ENCODE measurements at places on chromosomes 12 and 14. TPM values are rescaled to one million over a fixed set of nuclear protein-coding genes. Genes with fewer than 3 reads are reported as not detected.

- no peaks in the 10 kb centered on the region for H3K36me3 ChIP-seq
- no peak overlapping the region for H3K27ac ChIP-seq
- no peak overlapping the region for H3K4me3 ChIP-seq
These were observed 178.1 kb downstream of the ACSS3 start for GRCh38 chr12:81255947-81256346.

DNA sequence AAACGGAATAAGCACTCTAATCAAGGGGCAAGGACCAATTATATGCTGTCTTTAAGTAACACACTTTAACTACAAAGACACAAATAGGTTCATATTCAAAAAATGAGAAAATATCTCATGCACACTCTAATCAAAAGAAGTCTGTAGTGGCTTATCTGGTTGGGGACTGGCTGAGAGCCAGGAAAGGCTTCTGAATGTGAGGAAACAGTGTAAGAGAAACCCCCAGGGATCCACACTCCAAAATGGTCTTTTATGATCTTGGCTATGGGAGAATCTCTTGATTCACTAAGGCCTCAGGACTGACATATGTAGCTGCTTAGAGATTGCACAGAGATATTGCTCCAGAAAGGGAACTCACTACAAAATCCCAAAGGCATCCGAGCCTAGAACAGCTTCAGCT, 10.3 kb downstream of the CTSG start:
- no peaks in the 10 kb centered on the region for H3K27me3 ChIP-seq
- no peak for DNase-seq
- H3K4me1 ChIP-seq: no peaks in the 10 kb centered on the region
- no peaks in the 10 kb centered on the region for H3K36me3 ChIP-seq

MYH6 gene
- 1.6 TPM for total RNA-seq

TSHR gene
- 0.11 TPM for total RNA-seq

GRCh38 chr12:105562199-105562971, 231.9 kb downstream of the C12orf75 start:
- H3K4me1 ChIP-seq: no peaks in the 10 kb centered on the region
- H3K27ac ChIP-seq: no peak overlapping the region
- DNase-seq: peak; percentile 59

GRCh38 chr12:25433581-25434325, 119.3 kb downstream of the LMNTD1 start:
- DNase-seq: no peak
- no peak overlapping the region for H3K27ac ChIP-seq
- H3K36me3 ChIP-seq: no peaks in the 10 kb centered on the region

TRHDE gene
- total RNA-seq: 0.57 TPM

DNA sequence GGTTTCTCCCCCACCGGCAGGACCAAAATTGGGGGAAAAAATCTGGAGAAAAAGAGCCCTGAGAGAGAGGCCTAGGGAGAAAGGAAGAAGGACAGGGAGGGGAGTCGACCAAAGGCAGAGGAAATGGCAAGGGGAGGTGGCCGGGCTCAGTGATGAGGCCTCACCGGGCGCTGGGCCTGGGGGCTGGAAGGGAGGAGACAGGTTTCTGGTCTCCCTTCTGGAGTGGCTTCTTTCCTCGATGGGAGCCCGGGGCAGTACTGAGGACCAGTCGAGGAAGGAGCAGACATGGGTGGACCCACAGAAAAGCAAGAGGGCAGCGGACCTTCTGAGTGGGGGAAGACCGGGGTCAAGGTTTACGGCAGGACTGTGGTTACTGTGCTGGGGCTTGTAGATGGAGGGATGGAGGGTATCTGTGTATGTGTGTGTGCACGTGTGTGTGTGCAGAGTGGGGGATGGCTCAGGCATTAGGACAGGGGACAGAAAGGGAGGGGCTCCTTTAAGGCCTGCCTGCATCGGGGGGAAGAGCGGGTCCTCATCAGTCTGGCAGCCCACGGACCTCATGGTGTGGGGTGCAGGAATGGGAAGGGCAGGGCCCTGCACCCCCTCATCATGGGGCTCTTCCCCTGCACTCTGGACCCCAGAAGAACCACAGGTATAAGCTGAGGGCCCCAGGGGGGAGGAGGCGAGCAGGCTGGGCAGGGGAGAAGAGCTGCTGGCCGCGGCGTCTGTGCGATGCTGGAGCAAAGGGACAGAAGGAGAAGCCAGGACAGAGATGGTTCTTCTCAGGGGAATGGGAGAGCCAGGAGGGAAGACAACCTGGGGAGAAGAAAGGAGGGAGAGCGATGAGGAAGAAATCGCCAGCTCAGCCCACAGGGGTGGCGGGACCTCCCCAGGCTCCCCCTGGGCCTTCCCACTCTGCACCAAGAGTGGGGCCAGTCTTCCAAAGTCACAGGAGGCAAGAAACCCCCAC, 15.1 kb upstream of the RPLP0 start:
- no peak overlapping the region for H3K27ac ChIP-seq
- H3K4me1 ChIP-seq: no peaks in the 10 kb centered on the region

DNA sequence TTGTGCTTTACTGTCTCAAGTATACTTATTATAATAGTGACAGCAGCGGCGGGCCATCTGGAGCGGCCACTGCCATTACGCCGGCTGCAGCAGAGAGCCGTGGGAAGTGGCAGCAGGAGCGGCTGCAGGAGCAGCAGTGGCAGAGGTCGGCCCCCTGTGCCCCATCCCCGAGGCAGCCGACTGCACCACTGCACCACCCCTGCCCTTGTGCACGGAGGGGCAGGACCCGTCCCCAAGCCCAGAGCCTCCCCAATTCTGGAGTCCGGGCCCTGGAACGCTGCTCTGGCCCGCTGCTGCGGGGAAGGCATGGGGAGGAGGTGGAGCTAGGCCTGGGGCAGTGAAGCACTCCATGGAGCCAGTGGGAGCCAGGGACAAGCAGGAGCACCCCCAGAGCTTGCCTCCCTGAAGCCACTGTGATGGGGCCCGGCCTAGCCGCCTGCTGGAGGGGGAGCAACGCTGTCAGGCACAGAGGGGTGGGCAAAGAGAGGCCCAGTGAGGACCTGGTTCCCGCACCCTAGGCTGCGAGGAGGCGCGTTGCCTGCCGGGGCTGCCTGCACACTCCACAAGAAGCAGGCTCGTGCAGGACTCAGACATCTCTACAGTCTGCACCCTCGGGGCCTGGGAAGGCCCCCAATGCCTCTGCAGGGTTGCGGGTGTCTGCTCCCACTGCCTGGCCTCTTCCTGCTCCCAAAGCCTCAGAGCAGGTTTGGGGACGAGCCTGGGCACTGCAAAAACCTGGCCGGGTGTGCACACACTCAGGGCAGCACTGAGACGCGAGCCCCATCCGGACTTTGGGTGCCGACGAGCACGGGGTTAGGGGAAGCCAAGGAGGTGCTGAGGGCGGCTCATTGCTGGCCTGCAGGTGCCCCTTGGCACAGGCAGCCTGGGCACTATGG, 74.2 kb upstream of the RASSF8 start:
- H3K36me3 ChIP-seq: no peaks in the 10 kb centered on the region
- H3K27ac ChIP-seq: no peak overlapping the region
- H3K4me3 ChIP-seq: no peak overlapping the region
- H3K4me1 ChIP-seq: no peaks in the 10 kb centered on the region
- no peaks in the 10 kb centered on the region for H3K27me3 ChIP-seq

- H3K27ac ChIP-seq: no peak overlapping the region
- no peaks in the 10 kb centered on the region for H3K4me1 ChIP-seq
- no peaks in the 10 kb centered on the region for H3K36me3 ChIP-seq
- H3K27me3 ChIP-seq: no peaks in the 10 kb centered on the region
- no peak overlapping the region for H3K4me3 ChIP-seq
These were observed 7.6 kb downstream of the BAZ2A start for GRCh38 chr12:56622535-56622934.

TNFRSF1A gene
- 116 TPM for total RNA-seq

- H3K4me1 ChIP-seq: no peaks in the 10 kb centered on the region
- no peak overlapping the region for H3K27ac ChIP-seq
- H3K36me3 ChIP-seq: no peaks in the 10 kb centered on the region
- no peak overlapping the region for H3K4me3 ChIP-seq
- H3K27me3 ChIP-seq: no peaks in the 10 kb centered on the region
These were observed 259.6 kb downstream of the CCER1 start for GRCh38 chr12:90695415-90695814.

- no peak overlapping the region for H3K27ac ChIP-seq
- no peaks in the 10 kb centered on the region for H3K4me1 ChIP-seq
- no peaks in the 10 kb centered on the region for H3K36me3 ChIP-seq
- H3K4me3 ChIP-seq: no peak overlapping the region
- no peak for DNase-seq
These were observed 21.0 kb downstream of the EEA1 start for GRCh38 chr12:92908108-92908507.

AP1G2 gene
- total RNA-seq: 154 TPM

GRCh38 chr12:109621211-109621694, 47.7 kb downstream of the MVK start:
- H3K4me3 ChIP-seq: no peak overlapping the region
- no peaks in the 10 kb centered on the region for H3K36me3 ChIP-seq
- H3K27ac ChIP-seq: no peak overlapping the region
- H3K27me3 ChIP-seq: peaks cover 4% of the 10 kb centered on the region
- no peak for DNase-seq

DNA sequence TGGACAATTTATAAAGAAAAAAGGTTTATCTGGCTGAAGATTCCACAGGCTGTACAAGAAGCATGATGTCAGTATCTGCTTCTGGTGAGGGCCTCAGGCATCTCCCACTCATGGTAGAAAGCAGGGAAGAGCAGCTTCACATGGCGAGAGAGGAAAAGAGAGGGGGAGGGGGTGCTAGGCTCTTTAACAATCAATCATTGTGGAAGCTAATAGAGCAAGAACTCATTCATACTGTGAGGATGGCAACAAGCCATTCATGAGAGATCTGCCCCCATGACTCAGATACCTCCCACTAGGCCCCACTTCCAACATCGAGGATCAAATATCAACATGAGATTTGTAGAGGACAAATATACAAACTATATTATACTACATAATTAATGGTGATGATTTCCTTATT, 361.9 kb upstream of the FAR2 start:
- DNase-seq: no peak
- no peak overlapping the region for H3K27ac ChIP-seq
- H3K4me3 ChIP-seq: no peak overlapping the region

DNA sequence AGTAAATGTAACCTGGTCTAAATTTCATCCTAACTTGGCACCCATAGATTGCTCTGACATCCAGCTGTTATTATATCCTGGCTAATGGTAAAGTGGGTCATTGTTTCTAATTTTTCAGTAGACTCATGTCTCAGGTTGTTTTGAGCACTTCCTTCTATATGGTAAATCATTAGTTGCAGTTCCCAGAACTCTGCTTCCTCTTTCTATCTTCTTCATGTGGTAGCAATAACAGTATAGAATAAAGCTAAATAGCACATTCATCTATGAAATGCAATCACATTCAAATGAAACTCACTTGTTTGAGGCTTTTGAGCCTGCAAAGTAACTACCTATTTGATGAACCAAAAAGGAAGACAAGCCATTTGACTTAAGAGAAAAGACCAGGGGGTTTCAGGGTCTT, 65.1 kb upstream of the GZMB start:
- H3K36me3 ChIP-seq: no peaks in the 10 kb centered on the region
- no peak overlapping the region for H3K27ac ChIP-seq
- no peaks in the 10 kb centered on the region for H3K4me1 ChIP-seq
- H3K4me3 ChIP-seq: no peak overlapping the region
- H3K27me3 ChIP-seq: no peaks in the 10 kb centered on the region
- DNase-seq: no peak

- no peak overlapping the region for H3K4me3 ChIP-seq
- H3K27me3 ChIP-seq: no peaks in the 10 kb centered on the region
- no peaks in the 10 kb centered on the region for H3K36me3 ChIP-seq
- DNase-seq: peak; percentile 64
- no peak overlapping the region for H3K27ac ChIP-seq
- H3K4me1 ChIP-seq: no peaks in the 10 kb centered on the region
These were observed 18.3 kb downstream of the TMEM106C start for GRCh38 chr12:47981496-47982260.

DNA sequence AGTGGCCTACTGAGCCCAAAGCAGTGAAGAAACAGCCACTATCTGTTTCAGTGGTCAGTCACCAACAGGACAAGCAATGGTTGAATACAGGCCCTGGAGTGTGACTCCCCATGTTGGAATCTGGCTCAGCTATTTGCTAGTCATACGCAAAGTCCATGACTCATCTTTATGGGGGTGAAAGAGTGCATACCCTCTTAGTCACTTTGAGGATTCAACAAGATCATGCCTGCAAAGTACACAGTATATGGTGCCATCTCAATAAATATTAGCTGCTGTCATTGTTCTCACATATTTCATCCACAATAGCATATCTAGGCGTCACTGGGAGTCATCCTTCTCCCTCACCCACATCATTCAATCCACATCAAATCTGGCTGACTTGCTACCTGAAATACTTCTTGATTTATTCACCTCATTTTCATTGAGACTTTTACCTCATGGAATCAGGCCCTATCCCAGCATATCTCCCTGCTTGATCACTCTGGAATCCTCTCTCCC, 26.4 kb upstream of the STAB2 start:
- no peak overlapping the region for H3K27ac ChIP-seq
- H3K27me3 ChIP-seq: no peaks in the 10 kb centered on the region
- H3K4me1 ChIP-seq: no peaks in the 10 kb centered on the region
- DNase-seq: no peak
- no peak overlapping the region for H3K4me3 ChIP-seq

- peak; percentile 46 for DNase-seq
- H3K27me3 ChIP-seq: no peaks in the 10 kb centered on the region
- H3K36me3 ChIP-seq: no peaks in the 10 kb centered on the region
- H3K4me1 ChIP-seq: peaks cover 4% of the 10 kb centered on the region
- peak overlapping the region; percentile 96 for H3K27ac ChIP-seq
These were observed 604 bp downstream of the EEA1 start for GRCh38 chr12:92928421-92928961.

CCDC177 gene
- total RNA-seq: not detected

DNA sequence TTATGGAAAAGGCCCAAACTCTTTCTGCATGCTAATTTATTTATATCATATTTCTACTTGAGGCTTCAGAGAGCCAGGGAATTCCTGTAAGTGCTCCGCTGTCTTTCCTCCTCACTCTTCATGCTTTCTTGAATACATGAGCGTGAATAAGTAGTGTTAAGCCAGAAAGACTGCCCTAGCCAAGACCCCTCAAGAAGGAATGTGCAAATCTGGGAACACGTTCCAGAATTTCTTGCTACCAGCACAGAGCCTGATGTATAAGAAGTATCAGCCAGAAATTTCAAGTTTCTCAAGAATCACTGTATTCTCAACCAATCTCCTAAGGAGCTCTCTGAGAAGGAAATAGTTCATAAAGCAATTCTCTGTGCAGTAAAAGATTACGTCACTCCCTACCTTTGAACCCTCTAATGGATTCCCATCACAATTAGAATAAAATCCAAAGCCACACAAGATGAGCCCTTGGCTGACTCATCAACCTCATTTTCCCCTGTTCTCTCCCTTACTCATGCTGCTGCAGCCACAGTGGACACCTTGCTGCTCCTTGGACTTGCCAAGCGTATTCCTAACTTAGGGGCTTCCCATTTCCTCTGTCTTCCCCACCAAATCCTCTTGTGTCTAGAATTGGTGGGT, 6.9 kb upstream of the TSPAN8 start:
- peak overlapping the region; percentile 82 for H3K27ac ChIP-seq
- H3K36me3 ChIP-seq: no peaks in the 10 kb centered on the region
- peak; percentile 68 for DNase-seq
- no peaks in the 10 kb centered on the region for H3K4me1 ChIP-seq
- no peak overlapping the region for H3K4me3 ChIP-seq

FAIM2 gene
- 3.6 TPM for total RNA-seq

- no peak overlapping the region for H3K27ac ChIP-seq
- H3K4me1 ChIP-seq: peaks cover 3% of the 10 kb centered on the region
- no peak for DNase-seq
- H3K4me3 ChIP-seq: no peak overlapping the region
- H3K27me3 ChIP-seq: no peaks in the 10 kb centered on the region
- H3K36me3 ChIP-seq: no peaks in the 10 kb centered on the region
These were observed 83.3 kb downstream of the DAAM1 start for GRCh38 chr14:59271734-59272133.

GALNT9 gene
- 0.45 TPM for total RNA-seq
